ENCODE measurements at places on chromosomes 3 and 15.

DNA sequence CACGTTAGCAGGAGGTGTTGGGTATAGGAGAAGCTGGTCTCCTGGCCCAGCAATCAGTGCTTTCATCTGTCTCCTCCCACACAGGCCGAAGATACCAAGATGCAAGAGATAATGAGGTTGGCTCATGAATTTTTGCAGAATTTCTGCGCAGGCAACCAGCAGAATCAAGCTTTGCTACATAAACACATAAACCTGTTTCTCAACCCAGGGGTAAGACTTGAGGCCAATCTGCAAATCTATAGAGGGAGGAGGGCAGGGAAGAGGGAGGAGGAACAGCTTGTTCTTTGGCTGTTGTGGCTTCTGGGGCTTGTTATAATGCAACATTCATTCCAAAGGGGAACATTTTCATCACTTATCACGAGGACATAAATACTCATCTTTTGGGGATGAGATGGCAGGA, 195.3 kb downstream of the ITPR1 start:
- DNase-seq, result no peak

DNA sequence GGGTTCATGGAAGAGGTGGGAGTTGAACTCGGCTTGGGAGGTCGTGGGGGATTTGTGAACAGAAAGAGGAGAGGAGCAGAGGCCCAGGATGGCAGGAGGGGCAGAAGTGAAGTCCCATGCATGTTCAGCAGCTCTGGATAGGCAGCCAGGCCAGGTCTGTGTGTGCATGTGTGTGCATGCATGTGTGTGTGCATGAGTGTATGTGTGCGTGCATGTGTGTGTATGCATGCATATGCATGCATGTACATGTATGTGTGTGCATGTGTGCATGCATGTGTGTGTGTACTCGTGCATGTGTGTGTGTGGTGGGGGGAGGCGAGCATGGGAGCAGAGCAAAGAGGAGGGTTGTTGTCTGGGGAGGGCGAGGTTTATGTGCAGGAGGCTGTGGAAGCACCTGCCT, 178.4 kb downstream of the RPLP1 start:
- DNase-seq, result no peak

DNA sequence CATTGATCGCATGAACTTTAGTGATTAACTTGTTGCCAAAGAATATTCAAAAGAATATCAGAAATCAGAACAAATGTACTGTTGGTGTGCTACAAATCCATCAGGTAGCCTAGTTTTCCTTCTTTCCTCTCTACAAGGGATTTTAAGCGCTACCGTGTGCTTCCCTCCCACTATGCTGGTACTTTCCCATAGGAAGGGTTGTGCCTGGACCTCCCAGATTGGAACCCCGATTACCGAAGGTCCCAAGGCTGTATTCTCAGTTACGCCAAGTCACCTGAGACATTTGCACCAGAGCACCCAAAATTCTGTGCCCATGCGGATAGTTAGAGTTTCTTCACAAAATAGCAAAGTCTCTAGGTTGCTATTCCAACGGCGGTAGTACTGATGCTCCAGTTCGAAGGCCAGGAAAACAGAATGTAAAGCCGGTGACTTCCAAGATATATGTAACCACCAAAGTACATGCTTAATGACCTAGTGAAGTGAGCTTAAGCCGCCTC, 23.4 kb upstream of the GATM start:
- no peak for DNase-seq

DNA sequence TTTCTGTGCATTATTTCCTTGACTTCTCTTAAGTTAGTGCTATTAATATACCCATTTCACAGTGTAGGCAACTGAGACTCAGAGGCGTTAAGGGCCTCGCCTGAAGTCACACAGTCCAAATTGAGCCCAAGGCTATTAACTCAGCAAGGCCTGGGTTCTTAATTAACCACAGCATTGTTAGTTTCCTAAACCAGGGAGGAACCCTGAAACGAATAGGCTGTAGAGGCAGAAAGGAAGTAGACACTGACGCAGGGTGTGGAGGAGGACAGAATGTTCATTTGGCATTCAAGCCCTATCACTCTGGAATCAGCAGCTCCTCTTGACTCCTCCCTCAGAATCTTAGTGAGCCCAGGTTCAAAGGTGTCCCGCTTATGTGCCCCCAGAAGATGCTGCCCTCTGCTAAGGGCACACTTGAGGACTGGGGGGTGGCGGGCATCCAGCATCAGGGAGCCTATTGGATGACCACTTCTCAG, 13.9 kb downstream of the ARHGEF3 start:
- no peak for DNase-seq

DNA sequence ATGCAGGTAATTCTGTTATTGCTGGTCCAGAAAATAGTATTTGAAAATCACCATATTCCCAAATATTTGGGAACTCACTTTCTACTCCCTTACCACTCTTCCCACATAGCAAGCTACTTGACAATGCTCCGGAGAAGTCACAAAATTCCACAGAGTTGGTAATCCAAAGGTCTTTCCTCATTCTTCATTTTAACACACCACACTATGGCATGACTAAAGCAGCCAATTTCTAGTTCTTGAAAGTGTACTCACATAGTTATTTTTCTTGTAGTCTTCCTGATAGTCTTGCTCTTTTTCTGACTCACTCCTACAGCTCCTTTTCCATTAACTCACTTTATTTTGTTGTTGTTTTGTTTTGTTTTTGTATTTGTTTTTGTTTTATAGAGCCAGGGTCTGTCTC, 67.2 kb downstream of the MYO9A start:
- DNase-seq, result no peak

DNA sequence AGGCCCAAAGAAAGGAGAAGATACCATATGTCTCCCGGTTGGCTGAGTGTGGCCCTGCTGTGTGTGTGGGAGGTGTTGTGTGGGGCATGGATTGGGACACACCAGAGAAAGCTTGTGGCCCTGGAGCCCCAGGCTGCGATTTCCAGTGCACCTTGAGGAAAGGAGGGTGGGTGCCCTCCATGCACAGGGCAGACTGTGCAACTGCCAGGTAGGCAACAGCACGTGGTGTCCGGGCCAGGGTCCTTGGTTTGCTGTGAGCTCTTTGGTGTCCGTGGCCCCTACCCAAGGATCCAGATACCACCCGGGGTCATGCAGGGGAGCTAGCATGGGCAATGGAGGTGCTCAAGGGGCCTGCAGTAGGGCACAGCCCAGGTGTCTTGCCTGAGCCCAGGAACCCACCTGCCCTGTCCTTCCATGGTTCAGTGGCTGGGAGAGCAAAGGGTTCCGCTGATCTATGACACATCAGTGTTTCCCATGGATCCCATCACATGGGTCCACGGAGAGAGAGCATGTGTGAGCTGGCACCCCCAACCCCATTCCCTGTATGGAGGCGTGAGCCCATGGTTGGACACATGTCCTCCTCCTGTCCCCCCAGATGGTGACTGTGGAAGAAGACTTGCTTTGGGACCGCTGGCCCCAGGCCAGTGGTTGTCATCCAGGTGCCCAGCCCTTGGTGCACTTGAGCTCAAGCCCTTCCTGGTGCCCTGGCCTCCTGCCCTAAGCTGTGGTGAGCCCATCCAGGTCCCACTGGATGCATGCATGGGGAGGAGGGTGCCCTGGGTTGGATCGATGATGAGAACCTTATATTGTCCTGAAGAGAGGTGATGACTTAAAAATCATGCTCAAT, 223.4 kb downstream of the SNRPN start:
- no peak for DNase-seq

DNA sequence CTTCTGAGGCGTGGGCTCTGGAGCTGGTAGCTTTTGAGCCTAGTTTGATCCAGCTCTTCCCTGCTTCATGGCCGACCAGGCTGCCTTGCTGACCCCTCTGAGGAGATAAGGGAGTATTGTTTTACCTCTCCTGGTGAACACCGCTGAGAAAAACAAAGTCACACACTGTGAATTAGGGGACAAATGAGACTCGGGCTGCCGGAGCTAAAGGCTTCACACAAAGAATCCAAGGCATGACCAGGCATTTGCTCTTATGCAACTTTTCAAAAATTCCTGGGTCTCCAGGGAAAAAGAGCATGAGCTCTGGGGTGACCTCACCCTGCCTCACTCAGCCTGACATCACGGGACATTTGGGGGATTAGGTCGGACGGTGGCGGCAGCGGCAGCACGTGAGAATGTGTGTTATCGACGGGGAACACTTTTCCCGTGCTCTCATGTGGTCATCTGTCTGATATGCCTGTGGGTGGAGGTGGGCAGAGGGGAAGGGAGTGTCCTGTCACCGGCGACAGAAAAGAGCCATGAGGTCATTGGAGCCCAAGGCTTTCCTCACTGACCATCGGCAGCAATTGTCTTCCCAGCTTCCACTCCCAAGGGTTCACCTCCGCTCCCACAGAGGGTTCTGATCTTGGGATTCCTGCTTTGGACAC, 61.0 kb downstream of the TMEM44 start:
- DNase-seq, result peak; percentile 42

DNA sequence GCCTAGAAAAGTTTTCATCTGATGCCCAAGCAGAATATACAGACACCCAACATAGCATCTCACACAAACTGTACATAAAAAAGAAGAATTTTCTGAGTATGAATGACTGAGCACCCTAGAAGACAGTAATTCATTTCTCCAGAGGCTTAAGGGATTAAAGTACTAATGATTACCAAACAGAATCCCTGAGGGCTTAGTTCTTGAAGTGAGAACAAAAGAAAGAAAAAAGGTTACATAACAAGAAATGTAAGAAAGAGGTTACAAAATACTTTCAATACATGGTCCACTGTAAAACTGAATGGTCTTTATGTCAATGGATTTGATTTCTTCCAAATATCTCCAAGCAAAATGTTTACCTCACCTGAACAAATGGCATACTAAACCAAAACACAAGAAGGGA, 9.1 kb upstream of the NEK10 start:
- DNase-seq, result no peak
